ENCODE measurements at places on chromosomes 3 and 15.

GRCh38 chr3:101414121-101414520 is 93.7 kb upstream of the IMPG2 start:
- no peak for DNase-seq

GRCh38 chr3:13233487-13234485 is 160.6 kb upstream of the IQSEC1 start:
- no peak for DNase-seq

GRCh38 chr3:181726351-181727330 is 14.9 kb downstream of the SOX2 start:
- no peak for DNase-seq

- DNase-seq, result no peak
These were observed 18.0 kb downstream of the ISG20 start for GRCh38 chr15:88656760-88657221.

- no peak for DNase-seq
These were observed 246.1 kb downstream of the SHQ1 start for GRCh38 chr3:72601983-72602750.

DNA sequence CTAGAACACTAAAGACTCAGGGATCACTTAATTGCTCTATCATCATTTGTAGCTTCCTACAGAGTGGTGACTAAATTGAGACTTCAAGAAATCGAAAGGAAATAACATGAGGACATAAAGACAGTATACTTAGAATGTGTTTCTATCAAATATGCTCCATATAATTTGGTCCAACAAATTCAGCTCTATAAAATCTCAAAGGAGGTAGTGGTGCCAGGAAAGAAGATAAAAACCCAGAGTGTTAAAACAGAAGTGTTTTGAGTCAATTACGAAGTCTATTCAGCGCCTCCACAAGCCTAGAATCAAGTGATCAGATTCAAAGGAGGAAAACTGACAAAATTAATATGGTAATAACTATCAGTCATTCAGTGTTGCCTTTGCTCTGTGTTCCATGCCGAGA is 22.9 kb downstream of the MAGI1 start:
- no peak for DNase-seq

DNA sequence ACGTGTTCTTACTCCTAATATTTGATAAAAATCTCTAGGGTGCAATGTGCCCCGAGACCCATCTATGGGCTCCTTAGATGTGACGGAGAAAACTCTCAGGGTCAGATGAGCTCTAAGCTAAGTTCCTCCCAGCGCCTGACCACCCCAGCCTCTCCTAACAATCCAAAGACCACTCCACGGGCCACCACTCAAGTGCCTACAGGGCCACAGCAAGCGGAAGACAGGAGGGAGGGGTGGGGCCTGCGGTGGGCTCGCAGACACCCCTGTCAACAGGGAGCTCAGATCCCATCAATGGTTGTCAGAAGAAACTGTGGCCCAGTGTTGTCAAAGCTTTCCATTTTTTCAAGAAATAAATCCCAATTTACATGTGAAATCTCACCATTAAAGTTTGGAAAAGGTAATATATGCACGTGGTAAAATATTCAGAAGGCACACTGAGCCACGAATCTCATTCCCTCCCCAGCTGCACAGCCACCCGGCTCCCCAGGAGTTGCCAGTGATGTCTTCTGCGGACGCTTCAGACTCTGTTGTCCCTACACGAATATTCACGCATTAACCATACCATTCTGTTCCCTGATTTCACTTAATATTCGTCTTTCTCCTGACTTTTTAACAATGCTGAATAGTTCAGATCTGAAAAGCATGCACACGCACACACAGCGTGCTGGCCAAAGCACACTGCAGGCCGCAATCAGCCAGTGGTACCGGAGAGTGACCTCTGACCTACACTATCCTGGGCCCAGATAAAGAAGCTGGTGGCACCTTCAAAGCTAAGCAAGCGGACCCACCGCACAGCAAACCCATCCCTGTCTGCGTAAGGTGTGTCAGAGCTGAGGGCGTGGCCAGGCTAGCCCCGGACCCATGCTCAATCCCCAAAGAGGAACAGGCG is 19.1 kb downstream of the TNK2 start:
- no peak for DNase-seq

DNA sequence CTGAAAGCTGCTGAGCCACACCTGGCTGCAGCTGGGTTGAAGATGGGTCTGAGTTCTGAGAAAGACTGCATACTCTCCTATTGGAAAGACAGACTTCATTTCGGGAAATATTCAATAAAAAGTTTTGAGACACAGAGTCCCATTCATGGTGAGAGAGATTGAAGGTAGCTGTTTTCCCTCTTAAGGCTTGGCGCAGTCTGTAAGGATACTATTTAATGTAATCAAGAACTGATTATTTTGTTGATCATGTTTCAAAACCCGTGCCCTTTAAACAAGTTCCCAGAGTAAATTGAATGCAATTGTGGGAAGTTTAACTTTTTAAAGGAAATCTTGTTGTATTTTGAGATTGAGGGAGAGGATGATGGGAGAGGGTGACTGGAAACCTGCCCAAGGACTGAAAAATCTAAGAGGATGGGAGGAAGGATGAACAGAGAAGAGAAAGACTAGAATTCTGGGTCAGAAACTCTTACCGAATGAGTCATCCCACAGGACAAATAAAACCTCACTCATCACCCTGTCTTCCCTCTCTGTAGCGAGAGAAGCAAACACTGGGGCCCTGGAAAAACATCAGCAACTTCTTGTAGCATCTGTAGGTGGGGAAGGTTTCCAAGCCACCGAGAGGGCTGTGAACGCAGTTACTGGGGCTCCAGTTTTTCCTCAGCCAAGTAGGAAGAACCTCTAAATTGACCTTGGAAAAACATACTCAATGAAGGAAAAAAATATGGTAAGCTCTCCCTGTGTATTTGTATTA is 193.2 kb upstream of the TPRG1 start:
- DNase-seq, result no peak

DNA sequence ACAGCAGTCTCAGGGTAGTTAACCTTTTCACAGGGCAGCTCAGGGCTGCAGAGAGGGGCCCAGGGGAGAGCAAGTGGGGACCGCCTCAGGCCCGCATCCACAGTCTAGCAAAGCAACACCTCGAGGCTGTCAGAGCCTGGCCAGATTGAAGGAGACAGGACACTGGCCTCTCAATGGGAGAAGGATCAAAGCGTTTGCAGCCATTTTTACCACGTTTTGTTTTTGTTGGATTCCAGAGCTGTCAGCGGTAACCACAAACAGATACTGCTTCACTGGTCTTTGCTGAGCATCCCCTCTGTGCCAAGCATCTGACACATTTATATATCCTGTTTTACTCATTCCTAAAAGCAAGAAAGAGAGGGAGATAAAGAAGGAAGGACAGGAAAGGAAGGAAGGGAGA is 153.8 kb downstream of the SHQ1 start:
- no peak for DNase-seq

GRCh38 chr3:16917980-16918682 is 33.4 kb downstream of the PLCL2 start:
- no peak for DNase-seq

DNA sequence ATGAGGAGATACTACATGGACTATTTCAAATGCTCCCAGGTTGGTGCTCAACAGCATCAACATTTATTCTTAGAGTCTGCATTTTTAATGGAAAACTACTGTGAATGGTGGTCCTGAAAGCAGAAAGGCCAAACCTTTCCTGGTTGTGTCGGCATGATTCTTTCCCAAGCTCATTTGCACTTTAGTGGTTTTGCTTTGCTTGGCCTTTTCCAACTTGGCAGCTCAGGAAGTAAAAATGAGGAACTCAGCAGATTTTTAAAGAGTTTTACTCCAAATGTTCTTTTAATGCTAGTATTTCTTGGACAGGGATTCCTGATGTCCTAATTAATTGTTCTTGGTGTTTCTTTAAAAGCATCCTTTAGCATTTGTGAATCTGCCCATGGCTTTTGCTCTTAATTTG is 197.4 kb downstream of the SLC9A9 start:
- no peak for DNase-seq

DNA sequence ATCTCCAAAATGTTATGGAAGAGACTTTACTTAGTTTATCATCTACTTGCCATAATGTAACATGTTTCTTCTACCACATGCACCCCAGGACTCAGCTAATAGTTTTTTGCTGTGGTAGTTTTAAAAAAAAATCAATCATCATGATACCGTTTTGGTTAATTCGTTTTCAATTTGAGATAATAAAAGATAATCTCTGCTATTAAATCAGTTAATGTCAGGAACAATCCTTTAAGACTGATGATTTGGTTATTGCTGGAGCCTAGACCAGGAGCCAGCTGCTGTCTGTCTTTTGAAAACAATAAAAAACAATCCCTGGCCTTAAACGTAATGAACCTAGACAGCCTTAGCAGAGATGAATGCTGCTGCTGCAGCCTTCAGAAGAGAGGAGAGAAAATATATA is 403.7 kb downstream of the OXSM start:
- no peak for DNase-seq

GRCh38 chr3:12454076-12454815 is 30.0 kb upstream of the TSEN2 start:
- no peak for DNase-seq

DNA sequence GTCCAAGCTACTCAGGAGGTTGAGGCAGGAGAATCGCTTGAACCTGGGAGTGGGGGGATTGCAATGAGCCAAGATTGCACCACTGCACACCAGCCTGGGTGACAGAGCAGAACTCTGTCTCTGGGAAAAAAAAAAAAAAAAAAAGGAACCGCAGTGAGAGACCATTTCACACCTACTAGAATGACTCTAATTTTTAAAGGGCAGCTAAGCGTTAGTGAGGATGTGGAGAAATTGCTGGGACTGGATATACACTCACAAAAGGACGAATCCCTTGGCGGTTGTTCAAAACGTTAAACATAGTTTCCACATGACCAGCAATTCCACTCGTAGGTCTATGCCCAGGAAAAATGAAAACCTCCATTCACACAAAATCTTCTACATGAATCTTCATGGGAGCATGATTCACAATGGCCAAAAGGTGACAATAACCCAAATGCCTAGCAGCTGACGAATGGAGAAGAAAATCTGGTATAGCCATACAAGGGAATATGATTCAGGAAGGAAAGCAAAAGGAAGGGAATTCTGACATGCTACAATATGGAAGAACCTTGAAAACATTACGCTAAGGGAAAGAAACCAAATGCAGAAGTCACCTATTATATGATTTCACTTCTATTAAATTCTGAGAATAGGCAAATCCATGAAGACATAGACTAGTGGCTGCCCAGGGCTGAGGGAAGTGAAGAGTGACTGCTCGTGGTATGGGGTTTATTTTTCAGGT is 127.0 kb downstream of the CHSY1 start:
- no peak for DNase-seq

DNA sequence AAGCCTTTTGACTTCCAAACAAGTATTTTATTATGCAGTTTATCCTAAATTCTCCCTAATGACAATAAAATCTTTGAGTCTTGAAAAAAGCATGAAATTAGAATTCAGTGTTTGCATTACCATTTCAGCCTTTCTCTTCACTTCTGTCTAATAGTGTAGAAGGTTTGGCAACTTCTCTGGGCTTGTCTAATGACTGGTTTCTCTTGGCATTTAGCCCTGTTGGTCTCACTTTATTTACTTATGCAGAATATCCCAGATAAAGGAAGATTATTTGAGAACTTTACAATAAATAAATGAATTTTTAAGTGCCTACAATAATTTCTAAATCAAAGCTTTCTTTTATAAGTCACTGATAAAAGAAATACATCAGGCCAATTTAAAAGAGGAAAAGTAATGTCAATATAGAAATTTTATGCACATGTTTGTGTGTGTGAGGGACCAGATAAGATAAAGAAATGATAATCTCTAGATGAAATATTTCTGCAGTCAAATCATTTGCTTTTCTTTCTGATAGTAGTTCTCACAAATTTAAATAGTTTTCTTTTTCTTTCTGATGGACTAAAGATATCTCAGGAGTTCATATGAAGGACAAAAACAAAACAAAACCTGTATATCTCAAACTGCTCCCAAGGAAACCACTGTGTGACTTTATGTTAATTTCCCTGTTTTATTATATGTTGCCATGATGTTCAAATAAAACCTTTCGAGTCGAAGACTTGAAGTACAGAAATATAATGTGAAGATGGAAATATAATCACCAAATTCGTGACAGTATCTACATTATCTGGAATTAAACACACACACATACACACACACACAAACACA is 533.1 kb upstream of the CBLB start:
- no peak for DNase-seq

- DNase-seq, result no peak
These were observed 28.0 kb upstream of the SLCO2A1 start for GRCh38 chr3:134057654-134058110.
